Central memory CD4-positive, alpha-beta T cell (primary cell): ENCODE measurements at places on chromosomes 7 and 10.

DNA sequence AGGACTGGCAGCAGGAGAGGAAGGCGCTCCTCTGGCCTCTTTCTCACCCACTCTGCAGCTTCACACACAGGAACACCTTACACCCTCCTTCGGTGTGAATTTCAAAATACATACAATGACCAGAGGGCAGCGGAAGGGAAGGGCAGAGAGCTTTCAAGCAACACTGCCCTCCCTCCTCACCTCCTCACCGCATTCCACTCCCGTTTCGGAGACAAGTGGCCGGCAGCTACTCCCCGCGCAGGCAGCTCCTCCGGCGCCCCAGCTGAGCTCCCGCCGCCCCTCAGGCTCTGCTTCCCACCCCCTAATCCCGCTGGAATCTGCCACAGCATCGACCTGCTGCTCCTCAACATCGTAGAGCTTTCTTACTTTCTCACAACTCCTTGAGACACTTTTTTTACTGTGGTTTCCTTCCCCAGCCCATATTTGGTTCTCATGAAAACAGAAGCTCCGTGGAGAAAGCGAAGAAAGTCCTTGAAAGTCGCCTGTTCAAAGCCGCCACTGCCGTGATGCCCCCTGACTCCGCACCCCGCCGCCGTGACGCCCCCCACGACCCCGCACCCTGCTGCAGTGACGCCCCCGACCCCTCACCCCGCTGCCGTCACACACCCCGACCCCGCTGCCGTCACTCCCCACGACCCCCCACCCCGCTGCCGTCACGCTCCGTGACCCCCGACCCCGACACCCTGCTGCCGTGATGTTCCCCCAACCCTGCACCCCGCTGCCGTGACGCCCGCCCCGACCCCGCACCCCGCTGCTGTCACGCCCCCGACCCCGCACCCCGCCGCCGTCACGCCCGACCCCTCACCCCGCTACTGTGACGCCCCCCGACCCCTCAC is 14.6 kb upstream of the GPER1 start:
- no peak for DNase-seq

DNA sequence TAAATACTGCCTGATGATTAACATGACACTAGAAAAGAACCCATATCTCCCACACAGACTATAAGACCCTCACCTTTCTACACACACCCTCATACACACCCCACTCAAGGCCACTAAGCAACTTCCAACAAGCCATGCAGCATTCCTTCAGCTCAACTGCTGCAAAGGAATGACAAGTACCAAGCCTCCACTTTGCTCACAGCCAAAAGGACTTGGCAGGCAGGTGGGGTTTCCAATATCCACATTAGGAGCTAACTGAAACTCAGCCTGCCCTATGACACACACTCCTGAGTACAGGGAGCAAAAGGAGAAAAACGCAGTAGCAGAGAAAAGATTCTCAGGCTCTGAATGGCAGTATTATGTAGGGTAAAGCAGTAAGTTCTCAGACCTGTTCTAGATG is 13.4 kb downstream of the USP54 start:
- no peak for DNase-seq

DNA sequence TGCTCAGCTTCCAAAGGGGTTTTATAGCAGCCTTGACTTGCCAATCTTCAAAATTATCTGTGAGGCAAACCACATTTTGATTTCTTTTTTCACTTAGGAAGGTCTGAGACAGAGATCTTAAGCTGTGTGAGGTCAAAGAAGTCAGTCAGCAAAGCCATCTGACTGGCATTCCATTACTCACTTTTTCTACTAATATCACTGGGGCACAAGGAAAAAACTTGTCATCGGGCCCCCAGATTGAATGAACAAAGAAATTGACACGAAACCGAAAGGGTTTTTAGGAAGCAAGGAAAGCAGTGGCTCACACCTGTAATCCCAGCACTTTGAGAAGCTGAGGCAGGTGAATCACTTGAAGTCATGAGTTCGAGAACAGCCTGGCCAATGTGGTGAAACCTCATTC is 78.5 kb upstream of the FRMD4A start:
- DNase-seq: no peak

- no peak for DNase-seq
These were observed 70.3 kb upstream of the GSDME start for GRCh38 chr7:24827589-24827988.

DNA sequence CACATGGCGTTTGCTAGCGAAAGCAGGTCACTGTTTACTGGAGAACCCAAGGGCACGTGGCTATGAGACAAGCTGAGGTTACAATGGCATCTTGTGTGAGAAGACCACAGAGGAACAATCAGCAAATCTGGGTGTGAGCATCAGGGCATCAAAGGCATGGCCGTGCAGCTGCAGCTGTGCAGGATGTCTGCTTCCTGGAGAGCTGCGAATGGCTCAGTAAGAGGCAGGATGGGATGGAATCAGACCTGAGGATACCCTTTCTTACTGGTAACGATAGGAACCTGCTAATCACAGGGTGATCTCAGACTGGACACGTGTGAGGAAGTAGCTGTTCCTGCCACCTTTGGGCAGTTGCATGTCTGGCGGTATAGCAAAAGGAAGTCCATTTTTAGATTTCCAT is 119.5 kb downstream of the RNF216 start:
- no peak for DNase-seq

DNA sequence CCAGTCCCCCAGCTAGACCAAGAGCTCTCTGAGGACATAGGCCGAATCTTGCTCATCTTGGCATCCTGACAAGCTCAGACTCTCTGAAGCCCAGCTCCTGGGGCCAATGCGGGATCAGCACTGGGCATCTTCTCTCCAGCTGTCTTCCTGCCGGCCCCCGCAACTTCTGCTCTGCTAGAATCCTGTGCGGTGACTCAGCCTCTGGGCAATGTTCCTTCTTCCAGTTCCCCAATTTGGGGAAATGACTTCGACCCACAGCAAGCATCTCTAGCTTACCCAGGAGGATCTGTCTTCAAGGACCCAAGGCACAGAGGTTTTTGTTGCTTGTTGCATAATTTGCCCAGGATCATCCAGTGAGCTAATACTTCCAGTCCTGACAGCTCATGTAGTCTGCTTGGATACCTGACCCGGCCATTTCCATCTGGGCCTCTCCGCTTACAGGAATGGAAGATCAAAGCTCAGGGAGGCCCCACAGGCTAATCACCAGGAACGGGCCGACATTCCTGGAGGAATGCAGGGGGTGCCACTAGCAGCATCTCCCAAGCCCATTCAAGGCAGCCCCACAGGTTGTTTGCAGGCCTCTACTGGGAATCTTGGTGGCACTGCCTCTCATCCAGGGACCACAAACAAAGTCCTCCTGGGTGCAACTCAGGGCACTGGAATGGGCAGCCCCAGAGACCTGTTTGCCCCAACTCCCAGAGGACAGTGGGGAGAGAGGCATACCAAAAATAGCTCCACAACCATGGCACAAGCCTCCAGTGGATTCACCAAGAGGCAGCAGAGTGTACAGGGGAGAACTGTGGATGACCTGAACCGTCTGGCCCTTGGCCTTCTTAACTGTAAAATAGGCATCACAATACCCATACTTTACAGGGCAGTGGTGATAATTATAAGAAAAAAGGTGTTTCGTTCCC is 151.9 kb downstream of the NEURL1 start:
- DNase-seq: no peak

GRCh38 chr10:3140280-3140679 is 32.3 kb downstream of the PITRM1 start:
- DNase-seq: no peak

GRCh38 chr7:115851291-115851690 is 179.3 kb downstream of the TFEC start:
- peak; percentile 9 for DNase-seq

- no peak for DNase-seq
These were observed 1.1 kb upstream of the AKR1C3 start for GRCh38 chr10:5092848-5093790.

GRCh38 chr7:129299889-129300288 is 75.1 kb downstream of the AHCYL2 start:
- no peak for DNase-seq

DNA sequence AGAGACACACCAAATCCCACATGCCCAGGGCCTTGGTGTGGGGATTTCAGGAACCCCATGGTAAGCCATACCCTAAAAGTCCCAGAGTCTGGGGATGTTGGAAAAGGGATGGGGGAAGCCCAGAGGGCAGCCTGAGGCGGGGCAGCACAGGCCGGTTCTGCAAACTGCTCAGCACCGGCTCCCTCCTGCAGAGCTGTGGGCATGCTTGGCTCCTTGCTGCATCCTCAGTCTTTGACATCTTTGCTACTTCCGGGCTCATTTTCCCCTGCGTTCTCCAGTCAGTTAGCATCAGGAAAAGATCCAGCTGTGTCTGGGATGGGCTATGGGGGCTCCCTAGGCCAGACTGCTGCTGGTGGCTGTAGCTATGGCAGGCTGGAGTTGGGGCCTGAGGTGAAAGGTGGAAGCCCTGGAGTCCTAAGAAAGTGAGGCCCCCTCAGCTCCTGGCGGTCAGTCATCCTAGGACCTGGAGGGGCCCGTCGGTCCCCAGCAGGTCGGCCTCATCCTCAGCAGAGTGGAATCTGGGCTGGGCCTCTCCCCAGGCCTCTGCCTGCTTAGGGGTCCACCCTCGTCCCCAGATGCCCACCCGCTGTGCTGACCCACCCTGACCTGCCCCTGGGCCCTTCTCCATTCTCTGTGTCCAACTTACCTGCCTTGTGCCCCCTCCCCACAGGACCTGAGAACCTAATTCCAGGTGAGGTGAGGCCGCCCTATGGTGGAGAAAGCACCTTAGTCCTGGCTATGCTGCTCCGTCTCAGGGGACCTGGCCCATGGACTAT is 9.3 kb downstream of the TBATA start:
- DNase-seq: no peak

GRCh38 chr7:138167869-138168296 is 91.6 kb downstream of the AKR1D1 start:
- no peak for DNase-seq

- no peak for DNase-seq
These were observed 21.2 kb downstream of the ASB15 start for GRCh38 chr7:123622660-123623386.

- DNase-seq: no peak
These were observed 2.5 kb downstream of the LBX1 start for GRCh38 chr10:101226491-101227428.
